ENCODE measurements at places on chromosomes 2 and 18. TPM values are rescaled to one million over a fixed set of nuclear protein-coding genes. Genes with fewer than 3 reads are reported as not detected.

Gene DPP4
- total RNA-seq = 57.2 TPM

Gene SCYGR4
- not detected for total RNA-seq

Gene CDH20
- not detected for total RNA-seq

Gene IL37
- not detected for total RNA-seq

Gene CFC1
- total RNA-seq = not detected

Gene KCNE4
- total RNA-seq = not detected

Gene L3MBTL4
- 13.3 TPM for total RNA-seq

Gene UGT1A7
- not detected for total RNA-seq

All from HepG2 (cell line).